ENCODE measurements at places on chromosomes 2 and 18. TPM values are rescaled to one million over a fixed set of nuclear protein-coding genes. Genes with fewer than 3 reads are reported as not detected.

GAD1 gene
- total RNA-seq = 15.7 TPM

RDH14 gene
- total RNA-seq = 12.8 TPM

STPG4 gene
- total RNA-seq = not detected

- no peak for DNase-seq
Observed at GRCh38 chr2:160388464-160389263, 104.9 kb downstream of the RBMS1 start.

- DNase-seq = no peak
Observed at GRCh38 chr2:39156107-39156506, 35.3 kb upstream of the SOS1 start.

GRCh38 chr2:48694149-48694548 is 61.4 kb downstream of the LHCGR start:
- DNase-seq = no peak

DNA sequence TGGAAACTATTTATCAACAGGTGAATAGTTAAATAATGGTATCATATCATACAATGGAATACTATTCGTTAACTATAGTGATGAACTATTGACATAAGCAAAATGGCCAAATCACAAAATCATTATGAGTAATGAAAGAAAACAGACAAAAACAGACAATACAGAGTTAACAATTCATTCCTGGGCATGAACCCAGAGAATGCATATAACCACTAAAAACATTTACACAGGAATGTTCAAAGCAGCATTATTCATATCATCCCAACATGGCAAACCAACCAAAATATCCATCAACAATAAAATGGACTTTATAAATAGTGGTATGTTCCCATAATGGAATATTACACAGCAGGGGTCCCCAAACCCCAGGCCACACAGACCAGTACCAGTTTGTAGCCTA is 131.2 kb upstream of the CYP1B1 start:
- DNase-seq = no peak

DNA sequence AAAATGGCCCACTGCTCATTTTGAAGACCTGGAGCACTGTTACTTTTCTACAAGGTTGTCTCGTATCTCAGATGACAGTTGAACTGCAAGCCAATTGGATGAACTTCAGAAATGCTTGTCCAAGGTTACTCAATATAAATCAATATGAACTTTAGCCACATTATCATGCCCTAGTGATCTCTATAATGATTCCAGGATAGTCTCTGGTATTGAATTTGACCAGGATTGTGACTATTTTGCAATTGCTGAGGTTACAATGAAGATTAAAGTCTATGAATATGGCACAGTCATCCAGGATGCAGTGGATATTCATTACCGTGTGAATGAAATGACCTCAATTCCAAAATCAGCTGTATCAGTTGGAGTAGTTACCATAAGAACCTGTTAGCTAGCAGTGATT is 196.0 kb upstream of the RAB12 start:
- DNase-seq = no peak

- DNase-seq = no peak
Observed at GRCh38 chr2:228245601-228246000, 64.1 kb upstream of the SPHKAP start.

- DNase-seq = no peak
Observed at GRCh38 chr2:225600865-225601264, 201.4 kb downstream of the NYAP2 start.

DNA sequence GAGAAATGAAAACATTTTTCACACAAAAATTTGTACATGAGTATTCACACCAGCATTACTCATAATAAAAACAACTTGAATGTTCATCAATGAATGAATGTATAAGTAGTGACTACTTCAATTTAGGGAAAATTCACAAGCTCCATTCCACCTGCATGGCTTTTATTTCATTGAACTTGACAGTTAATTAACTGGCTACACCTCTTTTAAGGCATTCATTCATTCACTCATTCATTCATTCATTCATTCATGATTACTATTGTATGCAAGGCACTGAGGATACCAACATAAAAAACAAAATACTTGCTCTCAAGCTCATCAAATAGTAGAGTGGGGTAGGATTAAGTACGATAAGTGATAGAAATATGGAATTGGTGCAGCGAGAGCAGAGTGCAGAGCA is 198.3 kb upstream of the DLGAP1 start:
- no peak for DNase-seq

DNA sequence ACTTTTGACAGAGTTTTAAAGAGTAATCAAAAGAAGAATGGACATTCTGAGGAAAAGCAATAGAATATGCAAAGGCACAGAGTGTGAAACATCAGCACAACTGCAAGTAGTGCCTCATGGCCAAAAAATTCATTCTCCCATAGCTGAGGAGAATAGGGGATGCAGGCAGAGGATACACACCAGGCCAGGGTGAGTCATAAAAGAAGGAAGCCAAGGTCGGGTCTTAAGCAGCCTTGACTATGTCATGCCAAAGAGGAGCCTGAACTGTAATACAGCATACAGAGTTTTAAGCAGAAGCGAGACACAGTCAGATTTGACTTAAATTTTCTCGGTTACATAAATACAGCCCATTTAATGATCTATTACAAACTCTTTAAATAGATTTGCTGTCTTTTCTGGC is 165.0 kb downstream of the LNPK start:
- DNase-seq = no peak
